ENCODE measurements at places on chromosomes 2 and 18. TPM values are rescaled to one million over a fixed set of nuclear protein-coding genes. Genes with fewer than 3 reads are reported as not detected.

DNA sequence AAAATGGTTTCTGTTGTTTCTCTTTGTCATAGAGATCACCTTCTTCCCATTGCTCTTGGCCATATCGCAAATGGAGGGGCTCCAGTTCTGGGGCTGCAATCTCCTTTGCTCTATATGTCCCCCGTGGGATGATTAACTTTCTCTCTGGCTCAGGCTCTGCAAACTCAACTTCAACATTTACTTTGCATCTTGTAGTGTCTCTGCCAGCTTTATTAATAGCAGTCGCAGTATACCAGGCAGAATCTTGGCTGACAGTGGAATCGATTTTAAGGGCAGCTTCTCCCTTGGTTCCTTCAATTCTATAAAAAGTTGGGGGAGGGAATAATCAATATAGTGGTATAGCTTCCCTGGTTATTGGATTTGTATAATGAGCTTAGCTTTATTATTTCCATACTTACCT is 30.5 kb downstream of the TTN start:
- no peak for DNase-seq
- H3K4me1 ChIP-seq: no peaks in the 10 kb centered on the region
- H3K27ac ChIP-seq: no peak overlapping the region
- H3K4me3 ChIP-seq: no peak overlapping the region

The ARMC9 gene
- 37.1 TPM for total RNA-seq

GRCh38 chr2:98212092-98213000 is 125.4 kb downstream of the VWA3B start:
- peaks cover 15% of the 10 kb centered on the region for H3K27me3 ChIP-seq
- no peaks in the 10 kb centered on the region for H3K4me1 ChIP-seq
- H3K4me3 ChIP-seq: no peak overlapping the region
- H3K36me3 ChIP-seq: no peaks in the 10 kb centered on the region
- no peak overlapping the region for H3K27ac ChIP-seq
- no peak for DNase-seq

The AFF3 gene
- total RNA-seq: 44.6 TPM

- no peak overlapping the region for H3K27ac ChIP-seq
- H3K4me1 ChIP-seq: peaks cover 4% of the 10 kb centered on the region
- H3K27me3 ChIP-seq: no peaks in the 10 kb centered on the region
- H3K36me3 ChIP-seq: no peaks in the 10 kb centered on the region
- no peak for DNase-seq
Measured at GRCh38 chr2:151996243-151997003, 102.4 kb downstream of the CACNB4 start.

The AMER3 gene
- total RNA-seq: not detected

GRCh38 chr2:164126960-164127660 is 391.3 kb upstream of the FIGN start:
- no peaks in the 10 kb centered on the region for H3K4me1 ChIP-seq
- no peaks in the 10 kb centered on the region for H3K36me3 ChIP-seq
- no peak for DNase-seq
- H3K4me3 ChIP-seq: no peak overlapping the region
- H3K27ac ChIP-seq: no peak overlapping the region

DNA sequence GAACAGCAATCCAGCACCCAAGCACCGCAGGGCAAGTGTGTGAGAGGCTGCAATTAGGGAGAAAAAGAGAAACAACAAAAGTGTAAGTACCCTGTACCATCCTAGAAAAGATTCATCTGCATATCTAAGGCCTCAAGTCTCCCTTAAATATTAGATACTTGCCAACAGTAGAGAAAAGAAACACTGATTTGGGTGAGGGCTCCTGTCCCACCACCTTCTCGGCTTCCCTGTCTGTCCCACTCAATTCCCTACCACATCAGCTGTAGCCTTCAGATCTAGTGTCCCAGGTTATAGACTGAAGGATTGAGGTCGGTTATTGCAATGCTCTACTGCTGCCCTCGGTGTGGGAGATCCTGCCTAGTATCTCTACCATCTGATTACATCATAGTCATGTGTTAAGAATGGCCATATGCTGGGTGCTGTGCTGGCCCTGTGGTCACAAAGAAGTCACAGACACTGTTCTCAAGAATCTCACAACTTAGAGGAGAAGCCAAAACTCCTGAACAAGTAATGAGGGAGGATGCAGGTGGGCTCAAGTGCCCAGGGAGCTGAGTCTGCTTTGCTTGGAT is 2.5 kb downstream of the RAX start:
- H3K27me3 ChIP-seq: peaks cover 97% of the 10 kb centered on the region
- H3K27ac ChIP-seq: no peak overlapping the region
- DNase-seq: no peak
- no peak overlapping the region for H3K4me3 ChIP-seq
- peaks cover 5% of the 10 kb centered on the region for H3K4me1 ChIP-seq

- H3K4me1 ChIP-seq: no peaks in the 10 kb centered on the region
- DNase-seq: no peak
- no peaks in the 10 kb centered on the region for H3K27me3 ChIP-seq
- H3K4me3 ChIP-seq: no peak overlapping the region
Measured at GRCh38 chr2:31535768-31536167, 45.0 kb downstream of the SRD5A2 start.

DNA sequence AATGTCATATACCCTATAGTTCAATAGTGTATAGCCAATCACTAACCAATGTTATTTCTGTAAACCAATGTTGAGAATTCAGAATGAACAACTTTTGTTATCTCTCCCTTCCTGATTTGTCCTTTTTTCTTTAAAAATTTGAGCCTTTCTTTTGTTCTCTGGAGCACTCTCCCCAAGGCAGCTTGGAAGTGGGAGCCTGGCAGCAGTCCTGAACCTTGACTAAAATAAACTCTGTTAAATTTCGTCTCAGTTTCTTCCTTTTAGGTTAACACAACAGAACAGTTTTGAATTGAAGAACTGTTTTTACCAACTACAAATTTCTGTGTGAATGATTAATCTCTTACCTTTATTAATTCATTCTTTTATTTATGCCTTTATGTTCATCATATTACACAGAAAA is 35.9 kb downstream of the CD302 start:
- H3K27ac ChIP-seq: no peak overlapping the region
- H3K36me3 ChIP-seq: peaks cover 78% of the 10 kb centered on the region
- H3K4me1 ChIP-seq: peaks cover 12% of the 10 kb centered on the region

- H3K36me3 ChIP-seq: peaks cover 7% of the 10 kb centered on the region
- DNase-seq: no peak
- no peaks in the 10 kb centered on the region for H3K27me3 ChIP-seq
- peaks cover 2% of the 10 kb centered on the region for H3K4me1 ChIP-seq
- no peak overlapping the region for H3K4me3 ChIP-seq
- no peak overlapping the region for H3K27ac ChIP-seq
Measured at GRCh38 chr2:200450288-200450687, 59.6 kb downstream of the KCTD18 start.

GRCh38 chr2:85888684-85889626 is at the start of gene ST3GAL5:
TSS of gene ST3GAL5 (minus strand) at chr2:85888990. CDS start at chr2:85888905, 85 bp downstream.
- H3K4me1 ChIP-seq: peaks cover 40% of the 10 kb centered on the region
- no peaks in the 10 kb centered on the region for H3K36me3 ChIP-seq
- DNase-seq: peak; percentile 98

The ANKRD62 gene
- 0.12 TPM for total RNA-seq

- H3K27me3 ChIP-seq: no peaks in the 10 kb centered on the region
- no peak for DNase-seq
- no peaks in the 10 kb centered on the region for H3K36me3 ChIP-seq
Measured at GRCh38 chr2:140851258-140851981, 1279.4 kb downstream of the LRP1B start.

DNA sequence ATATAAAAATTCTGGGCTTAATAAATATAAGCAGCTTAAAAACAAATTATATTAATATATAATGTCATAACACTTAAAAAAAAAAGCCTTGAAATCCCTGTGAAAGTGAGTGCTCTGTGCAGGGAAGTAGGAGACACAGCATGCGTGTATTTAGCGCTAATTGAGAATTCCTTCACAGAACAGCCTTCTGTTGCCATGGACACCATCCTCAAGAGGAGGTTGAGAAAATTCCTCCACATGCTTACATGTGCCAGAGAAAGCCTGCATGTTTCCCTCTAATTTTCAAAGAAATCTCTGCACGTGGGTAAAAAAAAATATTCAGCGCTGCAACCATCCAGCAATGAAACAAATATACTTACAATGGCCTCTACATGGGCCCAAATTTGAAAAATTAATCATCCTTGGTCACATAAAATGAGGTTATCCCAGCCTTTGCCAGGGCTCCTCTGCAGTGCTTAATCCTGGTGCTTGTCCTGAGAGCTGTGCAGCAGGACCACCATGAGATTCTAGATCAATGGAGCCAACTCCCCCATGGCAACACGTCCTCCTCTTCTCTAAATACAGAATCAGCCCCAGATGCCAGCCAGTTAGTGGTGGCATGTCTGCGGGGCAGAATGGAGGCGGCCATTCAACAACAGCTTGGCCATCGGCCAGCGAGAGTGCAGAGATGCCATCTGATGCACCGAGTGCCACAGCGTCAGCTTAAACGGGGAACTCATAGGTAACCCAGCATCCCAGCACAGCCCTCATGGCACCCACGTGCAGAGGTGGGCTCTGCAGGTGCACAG is 228.0 kb downstream of the MYT1L start:
- no peak overlapping the region for H3K27ac ChIP-seq
- no peaks in the 10 kb centered on the region for H3K36me3 ChIP-seq
- DNase-seq: no peak
- H3K4me1 ChIP-seq: no peaks in the 10 kb centered on the region
- no peak overlapping the region for H3K4me3 ChIP-seq

The NMUR1 gene
- total RNA-seq: 5.8 TPM

DNA sequence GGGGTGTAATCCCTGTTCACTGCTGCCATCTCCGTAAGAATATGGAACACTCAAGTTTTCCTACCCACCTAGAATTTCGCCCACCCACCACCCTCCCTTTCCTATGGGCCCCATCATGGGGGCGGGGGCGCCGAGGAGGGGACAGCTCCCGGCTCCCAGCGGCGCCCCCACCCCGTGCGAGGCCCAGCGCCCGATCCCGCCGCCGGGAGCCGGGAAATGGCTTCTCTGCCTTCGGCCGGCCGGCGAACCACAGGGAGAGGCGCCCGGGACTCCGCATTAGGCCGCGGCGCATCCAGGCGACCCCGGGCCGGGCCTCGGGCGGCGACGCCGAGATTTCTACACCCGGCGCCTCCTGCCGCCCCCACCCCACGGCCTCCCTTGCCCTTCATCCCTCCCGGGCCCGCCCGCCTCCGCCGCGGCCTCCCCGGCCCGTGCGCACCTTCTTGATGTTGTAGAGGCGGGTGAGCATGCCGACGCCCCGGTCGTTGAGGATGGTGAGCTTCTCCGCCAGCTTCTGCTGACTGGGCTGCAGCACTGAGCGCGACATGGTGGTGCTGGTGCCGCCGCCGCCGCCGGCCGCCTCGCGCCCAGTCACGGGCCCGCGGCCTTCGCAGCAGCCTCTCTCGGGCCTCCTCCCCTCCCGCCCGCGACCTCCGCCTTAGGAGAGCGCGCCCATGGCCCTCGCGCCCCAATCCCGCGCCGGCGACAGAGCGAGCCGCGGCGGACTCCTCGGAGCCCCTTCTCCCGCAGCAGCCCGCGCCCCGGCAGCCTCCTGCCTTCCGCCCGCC is 510 bp downstream of the NCKAP1 start:
- no peaks in the 10 kb centered on the region for H3K36me3 ChIP-seq
- H3K27ac ChIP-seq: peak overlapping the region; percentile 95
- peaks cover 31% of the 10 kb centered on the region for H3K4me1 ChIP-seq
- peaks cover 4% of the 10 kb centered on the region for H3K27me3 ChIP-seq

DNA sequence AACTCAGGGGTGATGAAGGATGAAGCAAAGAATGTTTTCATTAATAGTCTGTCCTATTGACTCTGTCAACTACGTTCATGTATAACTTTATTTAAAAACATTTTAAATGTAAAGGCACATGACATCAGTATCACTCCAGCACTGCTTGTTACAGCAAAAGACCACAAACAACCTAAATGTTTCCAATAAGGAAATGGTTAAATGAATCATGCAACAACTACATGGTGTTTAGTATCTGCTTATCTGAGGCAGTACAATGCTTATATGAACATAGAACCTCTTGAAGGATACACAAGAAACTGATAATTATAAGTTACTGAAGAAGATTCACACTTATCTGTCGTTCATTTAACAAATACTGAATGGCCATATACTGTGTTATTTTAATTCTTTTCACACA is 8.4 kb downstream of the BARD1 start:
- H3K27me3 ChIP-seq: no peaks in the 10 kb centered on the region
- H3K27ac ChIP-seq: no peak overlapping the region
- no peaks in the 10 kb centered on the region for H3K36me3 ChIP-seq
- no peak for DNase-seq

GRCh38 chr2:165593081-165593480 is 123.6 kb downstream of the CSRNP3 start:
- no peak for DNase-seq
- H3K4me3 ChIP-seq: no peak overlapping the region
- no peak overlapping the region for H3K27ac ChIP-seq
- H3K4me1 ChIP-seq: no peaks in the 10 kb centered on the region

DNA sequence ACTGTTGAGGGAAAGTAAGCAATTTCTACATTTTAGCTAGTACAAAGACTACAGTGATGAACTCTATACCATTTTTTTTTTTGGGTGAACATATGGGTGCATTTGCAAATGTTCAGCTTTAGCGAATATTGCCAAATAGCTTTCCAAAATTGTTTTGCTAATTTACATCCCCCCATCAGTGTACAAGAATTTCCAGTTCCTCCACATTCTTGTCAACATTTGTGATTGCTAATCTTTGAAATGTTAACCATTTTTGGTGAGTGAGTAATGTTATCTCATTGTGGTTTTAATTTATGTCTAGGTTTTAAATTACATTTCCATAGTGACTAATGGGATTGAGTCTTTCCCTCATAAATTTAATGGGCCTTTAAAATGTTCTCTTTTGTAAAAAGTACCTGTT is 16.4 kb upstream of the CNRIP1 start:
- no peak overlapping the region for H3K4me3 ChIP-seq
- no peaks in the 10 kb centered on the region for H3K36me3 ChIP-seq
- DNase-seq: no peak
- H3K27me3 ChIP-seq: no peaks in the 10 kb centered on the region

DNA sequence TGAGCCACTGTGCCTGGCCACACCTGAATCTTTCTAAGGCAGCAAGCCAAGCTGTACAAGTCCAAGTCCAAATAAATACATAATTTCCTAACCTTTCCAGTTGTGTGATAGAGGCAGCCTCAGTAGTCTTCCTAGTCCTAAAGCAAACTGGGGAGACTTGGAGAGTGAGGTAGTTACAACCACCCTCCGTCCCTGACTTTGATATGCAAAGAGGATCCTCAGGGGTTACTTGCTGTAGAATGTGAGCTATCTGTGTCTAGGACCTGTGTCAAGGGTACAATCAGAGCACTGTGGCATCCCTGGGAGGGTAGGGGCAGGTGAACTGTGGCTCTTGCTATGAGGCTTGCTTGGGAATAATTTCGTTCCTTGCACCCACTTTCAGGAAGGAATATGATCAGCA is 28.3 kb upstream of the KCNG3 start:
- H3K27me3 ChIP-seq: no peaks in the 10 kb centered on the region
- H3K27ac ChIP-seq: no peak overlapping the region
- DNase-seq: no peak
- H3K36me3 ChIP-seq: no peaks in the 10 kb centered on the region
- no peak overlapping the region for H3K4me3 ChIP-seq

DNA sequence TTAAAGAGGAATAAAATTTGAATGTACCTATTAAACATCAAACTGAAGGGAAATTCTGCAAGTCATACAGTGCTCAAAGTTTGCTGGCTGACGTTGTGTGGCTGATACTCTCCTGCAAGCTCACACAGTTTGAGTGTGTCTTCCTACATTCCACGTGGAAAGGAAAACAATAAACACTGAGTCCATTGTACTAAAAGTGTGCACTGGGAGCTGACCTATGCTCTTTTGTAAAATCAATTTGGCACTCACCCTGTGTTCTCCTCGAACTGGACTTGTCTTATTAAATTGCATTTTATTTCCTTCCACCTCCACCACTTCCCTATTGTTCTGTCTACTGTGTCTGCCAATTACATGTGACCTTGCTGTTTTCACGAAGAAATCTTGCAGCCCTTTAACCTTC is 458.0 kb downstream of the CPS1 start:
- H3K4me1 ChIP-seq: no peaks in the 10 kb centered on the region
- no peak for DNase-seq
- H3K27me3 ChIP-seq: no peaks in the 10 kb centered on the region
- H3K27ac ChIP-seq: no peak overlapping the region
